ENCODE measurements at places on chromosomes 3 and 15. TPM values are rescaled to one million over a fixed set of nuclear protein-coding genes. Genes with fewer than 3 reads are reported as not detected.

The GPR62 gene
- total RNA-seq, result not detected

The LARP6 gene
- 34.7 TPM for total RNA-seq

The CCRL2 gene
- 1.4 TPM for total RNA-seq

The CHRM5 gene
- 4.6 TPM for total RNA-seq

The TNNC1 gene
- 2.2 TPM for total RNA-seq

The RASGRF1 gene
- 1.7 TPM for total RNA-seq

The MORC1 gene
- 2.4 TPM for total RNA-seq

The NR2E3 gene
- not detected for total RNA-seq

The OXTR gene
- 57.5 TPM for total RNA-seq

The GOLGA8T gene
- not detected for total RNA-seq

The ACTRT3 gene
- total RNA-seq, result 2.6 TPM

The CATSPER2 gene
- 6.3 TPM for total RNA-seq

The NKTR gene
- total RNA-seq, result 149 TPM

The ACTC1 gene
- total RNA-seq, result 194 TPM

The NEK10 gene
- 4.6 TPM for total RNA-seq

The INKA1 gene
- total RNA-seq, result 7.7 TPM

The ZMYND10 gene
- 5.3 TPM for total RNA-seq

The KBTBD13 gene
- not detected for total RNA-seq

The EBLN2 gene
- 13.2 TPM for total RNA-seq

The PRR23C gene
- 0.24 TPM for total RNA-seq

The ST3GAL6 gene
- 12.0 TPM for total RNA-seq

The ZIC1 gene
- total RNA-seq, result 14.2 TPM

The TRAIP gene
- total RNA-seq, result not detected

The CHCHD6 gene
- 11.8 TPM for total RNA-seq

The CPNE9 gene
- not detected for total RNA-seq

The TGM5 gene
- 13.7 TPM for total RNA-seq

The TAGLN3 gene
- total RNA-seq, result not detected

The DRD3 gene
- total RNA-seq, result 0.72 TPM

The CPLX3 gene
- 0.72 TPM for total RNA-seq

The DLEC1 gene
- total RNA-seq, result 0.24 TPM

The BFSP2 gene
- 3.4 TPM for total RNA-seq

The CAMP gene
- not detected for total RNA-seq

The MST1R gene
- 14.4 TPM for total RNA-seq

The SI gene
- total RNA-seq, result 0.24 TPM

The GCHFR gene
- not detected for total RNA-seq

The GPR27 gene
- total RNA-seq, result 1.2 TPM

The C3orf70 gene
- total RNA-seq, result 38.5 TPM

The STRIT1 gene
- not detected for total RNA-seq

The MEGF11 gene
- total RNA-seq, result 1.9 TPM

The HTR3E gene
- 0.72 TPM for total RNA-seq

The THBS1 gene
- total RNA-seq, result 1,162 TPM

The TM4SF18 gene
- total RNA-seq, result 3.9 TPM

The GUCA1C gene
- total RNA-seq, result not detected

The TM2D3 gene
- 74.2 TPM for total RNA-seq

The FBXL22 gene
- 86.9 TPM for total RNA-seq

The ADGRG7 gene
- 2.9 TPM for total RNA-seq

The ARRDC4 gene
- 36.1 TPM for total RNA-seq

The TRA2B gene
- 131 TPM for total RNA-seq

The FYTTD1 gene
- total RNA-seq, result 150 TPM

The POLQ gene
- 2.4 TPM for total RNA-seq

The ULK4 gene
- total RNA-seq, result 76.8 TPM

The GPR160 gene
- total RNA-seq, result 12.5 TPM

The DUOX2 gene
- 1.2 TPM for total RNA-seq

The PRKAR2A gene
- 24.3 TPM for total RNA-seq

All from umbilical cord (tissue), 2 donors.